ENCODE measurements at places on chromosomes 3 and 15.

DNA sequence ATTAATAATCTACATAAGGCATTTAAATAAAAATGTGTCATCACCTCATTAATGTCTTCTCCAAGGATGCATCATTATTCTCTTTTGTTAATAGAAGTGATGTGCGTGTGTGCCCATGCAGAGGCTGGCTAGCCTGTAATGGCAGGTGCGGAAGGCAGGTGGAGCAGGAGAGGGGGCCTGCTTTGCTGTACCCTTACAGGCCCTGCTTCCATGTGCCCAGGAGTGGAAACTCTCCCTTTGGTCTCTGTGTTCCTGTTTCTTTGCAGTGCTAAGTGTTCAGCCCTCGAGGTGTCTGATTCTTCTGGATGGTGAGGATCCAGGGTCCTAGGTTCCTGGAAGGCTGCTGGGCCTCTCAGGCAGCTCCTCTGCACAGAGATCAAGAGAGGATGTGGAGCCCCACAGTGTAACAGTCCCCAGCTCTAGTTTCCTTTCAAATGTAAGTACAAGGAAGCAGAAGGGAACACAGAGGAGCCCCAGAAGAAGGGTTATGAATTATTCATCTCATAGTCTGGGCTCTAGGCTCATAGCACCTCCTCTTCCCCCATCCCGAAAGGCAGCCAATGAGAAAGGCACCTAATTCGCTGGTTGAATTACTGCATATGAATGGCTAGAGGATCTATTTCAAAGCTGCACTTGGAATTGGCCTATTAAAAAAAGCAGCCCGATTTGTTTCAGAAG, 39.2 kb upstream of the AGBL1 start:
- DNase-seq, result no peak

DNA sequence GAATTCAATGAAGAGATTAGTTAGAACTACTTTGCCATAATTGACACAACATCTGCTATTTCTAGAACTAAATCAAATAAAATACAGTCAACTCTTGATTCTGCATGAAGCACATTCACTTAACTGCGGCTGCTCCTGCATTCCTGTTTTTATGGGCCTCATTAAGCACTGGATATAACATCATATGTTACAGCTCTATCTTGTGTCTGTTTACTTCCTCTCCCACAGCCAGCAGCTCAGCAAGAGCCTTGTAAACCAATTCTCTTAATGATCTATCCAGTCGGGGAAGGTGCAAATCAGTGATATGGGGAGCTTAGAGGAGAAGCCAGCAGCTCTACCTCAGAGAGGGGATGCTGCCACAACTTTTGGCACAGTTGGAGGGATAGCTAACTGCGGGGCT, 329.2 kb downstream of the ARRDC4 start:
- DNase-seq, result no peak

DNA sequence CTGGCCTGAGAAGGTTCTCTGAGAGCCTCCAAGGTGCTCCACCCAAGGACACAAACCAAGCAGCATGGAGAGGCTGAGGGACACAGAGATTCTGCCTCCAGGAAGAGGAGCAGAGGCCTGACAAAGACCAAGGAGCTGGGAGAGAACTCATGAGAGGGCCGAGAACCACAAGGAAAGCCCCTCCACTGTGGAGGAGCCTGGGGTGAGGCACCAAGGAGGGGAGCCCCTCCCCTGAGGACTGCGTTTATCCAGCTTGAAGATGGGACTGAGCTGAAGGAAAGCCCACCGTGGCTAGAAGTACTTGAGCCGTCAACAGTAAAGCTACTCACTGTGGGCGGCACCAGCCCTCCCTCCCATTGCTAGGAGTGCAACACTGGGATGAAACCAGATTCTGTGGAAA, 63.1 kb upstream of the MEF2A start:
- no peak for DNase-seq

GRCh38 chr3:38332201-38332600, 14.4 kb upstream of the XYLB start:
- DNase-seq, result no peak

DNA sequence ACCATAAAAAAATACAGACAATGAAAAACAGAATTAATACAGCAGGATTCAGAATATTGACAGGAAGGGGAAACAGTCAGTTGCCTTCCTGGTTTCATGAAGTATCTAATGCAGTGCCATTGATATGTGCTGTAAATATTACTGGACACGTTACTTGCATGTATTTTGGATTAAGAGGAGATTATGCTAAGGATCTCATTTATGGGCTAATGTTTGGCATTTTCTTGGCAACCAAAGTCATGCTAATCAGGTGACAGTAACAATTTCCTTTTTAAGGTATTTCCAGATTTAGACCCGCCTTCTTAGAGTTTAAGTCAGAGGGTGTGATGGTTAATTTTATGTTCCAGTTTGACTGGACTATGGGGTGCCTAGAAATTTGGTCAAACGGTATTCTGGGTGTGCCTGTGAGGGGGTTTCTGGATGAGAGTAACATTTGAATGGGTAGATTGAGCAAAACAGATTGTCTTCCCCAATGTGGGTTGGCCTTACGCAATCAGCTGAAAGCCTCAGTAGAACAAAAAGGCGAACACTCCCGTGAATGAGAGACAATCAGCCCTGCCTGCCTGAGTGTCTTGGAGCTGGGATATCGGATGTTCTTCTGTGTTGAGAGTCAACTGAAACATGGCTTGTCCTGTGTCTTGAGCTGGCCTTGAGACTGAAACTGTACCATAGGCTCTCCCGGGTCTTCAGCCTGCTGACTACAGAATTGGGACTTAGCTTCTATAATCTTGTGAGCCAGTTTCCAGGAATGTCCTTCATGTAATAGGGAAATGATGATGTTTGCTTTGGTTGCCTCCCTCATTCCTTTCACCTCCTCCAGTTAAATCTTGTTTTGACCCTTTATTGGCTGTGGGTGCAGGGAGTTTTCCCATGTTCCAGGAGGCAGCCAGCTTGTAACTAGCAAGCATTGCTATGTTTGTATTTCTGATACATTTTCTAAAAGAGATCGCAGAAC, 10.5 kb downstream of the SQOR start:
- peak; percentile 51 for DNase-seq
